B cell (primary cell): ENCODE measurements at places on chromosomes 4 and X. TPM values are rescaled to one million over a fixed set of nuclear protein-coding genes. Genes with fewer than 3 reads are reported as not detected.
A peak's percentile ranks its signal among the peaks of the same experiment; 100 is the strongest.

DNA sequence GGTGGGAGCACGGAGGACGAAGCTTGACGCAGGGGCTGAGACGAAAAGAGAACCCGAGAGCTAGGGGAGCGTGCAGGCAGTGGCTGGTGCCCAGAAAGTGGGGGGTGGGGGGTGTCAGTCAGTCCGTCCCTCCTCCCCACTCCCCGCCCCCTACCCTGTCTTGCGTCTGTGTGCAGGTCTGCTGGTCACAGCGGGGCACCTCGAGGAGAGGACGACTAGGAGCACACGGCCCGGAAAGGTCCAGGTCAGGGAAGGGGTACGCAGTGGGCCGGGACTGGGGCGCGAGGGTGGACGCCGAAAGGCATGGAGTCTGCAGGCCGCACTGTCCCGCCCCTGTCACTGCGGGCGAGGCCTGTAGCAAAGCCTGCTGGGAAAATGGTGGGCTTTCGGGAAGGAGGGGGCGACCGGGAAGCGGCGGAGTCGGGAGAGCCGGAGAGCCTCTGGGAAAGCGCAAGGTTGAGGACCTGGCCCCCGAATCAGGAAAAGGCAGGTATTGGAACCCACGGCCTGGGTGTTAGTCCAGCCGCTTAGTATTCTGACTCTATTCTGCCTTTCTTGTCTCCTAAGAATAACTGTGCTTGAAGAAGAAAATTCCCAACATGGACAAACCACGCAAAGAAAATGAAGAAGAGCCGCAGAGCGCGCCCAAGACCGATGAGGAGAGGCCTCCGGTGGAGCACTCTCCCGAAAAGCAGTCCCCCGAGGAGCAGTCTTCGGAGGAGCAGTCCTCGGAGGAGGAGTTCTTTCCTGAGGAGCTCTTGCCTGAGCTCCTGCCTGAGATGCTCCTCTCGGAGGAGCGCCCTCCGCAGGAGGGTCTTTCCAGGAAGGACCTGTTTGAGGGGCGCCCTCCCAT is 769 bp downstream of the TCEAL1 start:
- DNase-seq: peak; percentile 47

GRCh38 chr4:87399148-87399547 is 8.2 kb upstream of the HSD17B11 start:
- DNase-seq: no peak

- no peak for DNase-seq
Measured at GRCh38 chr4:74805601-74806000, 11.3 kb upstream of the BTC start.

TCEANC gene
- 5.5 and 6.0 TPM in 2 replicates for polyA plus RNA-seq

DNA sequence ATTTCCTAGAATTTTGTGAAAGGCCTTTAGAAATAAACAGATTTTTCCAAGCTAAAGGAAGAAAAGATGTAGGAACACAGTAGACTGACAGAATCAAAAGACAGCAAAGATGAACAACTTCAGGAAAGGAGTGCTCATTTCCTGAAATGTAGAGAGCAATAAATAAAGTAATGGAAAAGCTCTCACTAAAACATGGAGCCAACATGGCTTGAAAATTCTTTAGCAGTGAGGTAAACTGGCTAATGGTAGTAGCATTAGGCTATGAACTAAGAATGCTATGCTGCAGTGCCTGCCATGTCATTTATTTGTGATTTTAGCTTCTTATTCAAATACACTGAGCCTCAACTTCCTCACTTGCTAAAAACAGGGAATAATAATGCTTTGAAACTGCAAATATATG is 108.7 kb downstream of the IQCM start:
- DNase-seq: no peak

ZIC3 gene
- not detected in 2 replicates for polyA plus RNA-seq

- DNase-seq: no peak
Measured at GRCh38 chrX:46743046-46743445, 15.9 kb downstream of the SLC9A7 start.
